Aorta (tissue), 5 donors: ENCODE measurements at places on chromosomes 12 and 14. TPM values are rescaled to one million over a fixed set of nuclear protein-coding genes. Genes with fewer than 3 reads are reported as not detected.

PPP1R1A gene
- 13.6 TPM for total RNA-seq

LTB4R2 gene
- total RNA-seq, result 5.5 TPM

KCNA1 gene
- total RNA-seq, result 0.39 TPM

MYH6 gene
- not detected for total RNA-seq

AQP6 gene
- not detected for total RNA-seq

BATF gene
- total RNA-seq, result 3.2 TPM

ATG101 gene
- total RNA-seq, result 32.2 TPM

CEBPE gene
- 0.33 TPM for total RNA-seq

TAS2R9 gene
- total RNA-seq, result not detected

GPR65 gene
- total RNA-seq, result 2.8 TPM

FSCB gene
- not detected for total RNA-seq
